ENCODE measurements at places on chromosomes 6 and 20.

- DNase-seq = no peak
Measured at GRCh38 chr6:119186490-119186889, 108.0 kb upstream of the FAM184A start.

DNA sequence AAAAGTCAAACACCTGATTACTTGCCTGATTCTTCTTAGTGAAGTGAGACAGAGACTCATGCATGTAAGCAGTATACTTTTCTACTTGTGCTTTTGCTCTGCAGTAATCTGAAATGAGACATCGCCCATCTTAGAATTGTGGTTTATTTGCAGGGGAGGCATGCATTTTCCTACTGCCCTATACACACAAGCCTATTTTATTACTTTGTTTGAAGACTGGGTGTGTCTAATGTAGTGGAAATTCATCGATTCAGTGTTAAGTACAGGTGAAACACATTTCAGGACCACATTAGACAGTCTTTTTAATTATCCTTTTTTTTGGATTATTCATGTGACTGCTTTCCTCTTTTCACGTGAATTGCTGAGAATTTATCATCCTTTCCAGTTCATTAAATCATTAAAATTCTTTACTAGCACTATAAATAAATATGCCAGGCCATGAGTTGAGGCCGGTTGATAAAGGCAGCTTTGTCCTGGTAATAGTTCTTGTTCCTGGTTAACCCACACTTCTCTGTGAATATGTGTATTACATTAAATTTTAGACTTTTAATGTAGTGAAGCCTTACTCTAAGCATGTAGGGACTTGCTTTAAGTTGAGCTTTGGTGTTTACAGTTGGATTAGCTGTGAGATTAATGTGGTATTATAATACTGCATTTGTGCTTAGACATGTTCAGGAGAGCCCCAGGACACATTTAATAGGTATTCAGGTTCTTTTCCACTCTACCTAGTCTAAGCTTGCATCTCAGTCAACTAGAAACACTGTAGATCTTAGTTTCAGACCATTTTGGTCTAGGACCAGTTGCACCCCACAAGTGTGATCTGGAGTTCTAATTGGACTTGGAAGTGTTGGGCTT, 10.8 kb upstream of the BTBD3 start:
- DNase-seq = no peak

DNA sequence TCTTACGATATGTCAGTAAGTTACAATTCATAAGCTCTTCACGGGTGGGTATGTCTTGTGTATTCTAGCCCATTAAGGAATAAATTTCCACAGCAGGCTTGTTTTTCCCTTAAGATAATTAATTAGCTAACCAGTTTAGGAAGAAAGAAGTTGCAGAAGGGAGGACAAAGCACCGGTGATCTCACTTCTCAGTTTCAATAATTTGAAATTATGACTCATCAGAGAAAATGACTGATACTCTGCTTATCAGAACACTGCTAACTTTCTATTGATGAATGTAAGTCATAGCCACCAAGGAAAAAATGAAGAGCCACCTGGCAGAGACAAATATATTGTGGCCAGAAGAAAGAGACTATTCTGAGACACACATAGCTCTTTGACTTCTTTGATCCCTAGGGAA, 35.0 kb upstream of the ENTPD6 start:
- no peak for DNase-seq

DNA sequence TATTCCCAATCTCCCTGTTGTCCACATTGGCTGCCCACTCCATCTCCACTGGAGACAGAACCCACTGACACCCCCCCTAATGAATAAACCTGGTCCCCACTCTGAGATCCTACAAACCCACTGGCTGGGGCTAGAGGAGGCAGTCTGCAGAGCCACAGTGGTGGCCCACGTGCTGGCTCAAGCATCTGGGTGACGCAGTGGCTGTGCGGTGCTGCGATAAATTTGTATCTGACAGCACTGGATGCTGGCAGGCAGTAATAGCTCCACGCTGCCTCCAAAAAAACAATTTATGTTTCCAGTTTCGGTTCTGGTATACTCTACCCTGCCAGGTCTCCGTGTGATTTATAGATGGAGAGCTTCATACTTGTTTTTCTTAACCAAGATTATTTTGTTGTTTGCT, 87.1 kb upstream of the SYNDIG1 start:
- no peak for DNase-seq

GRCh38 chr6:18216411-18216810, 47.9 kb downstream of the DEK start:
- DNase-seq = no peak

- no peak for DNase-seq
Measured at GRCh38 chr6:141475259-141475658, 657.5 kb upstream of the GJE1 start.

GRCh38 chr6:168219804-168220203, 99.8 kb downstream of the DACT2 start:
- DNase-seq = no peak

- no peak for DNase-seq
Measured at GRCh38 chr20:6026051-6026450, 27.8 kb downstream of the LRRN4 start.

DNA sequence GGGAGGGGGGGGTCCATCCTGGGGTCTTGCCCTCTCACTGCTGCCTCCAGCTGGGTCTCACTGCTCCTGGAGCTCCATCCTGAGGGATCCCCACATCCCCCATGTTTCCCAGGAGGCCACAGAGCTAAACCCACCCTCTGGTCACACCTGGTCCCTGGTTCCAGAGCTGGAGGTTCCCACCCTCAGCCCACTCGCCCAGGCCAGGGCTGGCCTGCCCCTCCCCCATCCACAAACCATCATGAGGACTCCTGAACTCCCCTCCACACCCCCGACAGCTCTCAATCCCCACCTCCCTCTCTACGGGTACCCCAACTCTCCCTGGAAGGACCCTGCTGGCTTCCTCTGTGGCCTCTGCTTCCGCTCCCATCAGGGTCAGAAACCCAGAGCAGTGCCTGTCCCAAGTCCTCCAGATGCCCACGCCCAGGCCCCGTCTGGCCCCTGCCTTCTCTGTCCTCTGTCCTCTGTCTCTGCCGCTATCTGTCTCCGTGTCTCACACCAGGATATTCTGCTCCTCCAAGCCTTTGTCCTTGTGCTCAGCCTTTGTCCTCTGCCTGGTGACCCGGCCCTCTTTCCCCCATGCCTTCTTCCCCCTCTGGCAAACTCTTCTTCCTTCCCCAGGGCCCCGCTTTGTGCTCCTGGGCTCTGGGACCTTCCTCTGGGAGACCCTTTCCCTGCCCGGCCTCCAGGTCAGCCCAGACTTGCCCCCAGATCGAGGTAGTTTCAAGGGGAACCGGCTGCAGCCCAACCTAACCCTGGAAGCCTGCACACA, 74.0 kb downstream of the SRC start:
- no peak for DNase-seq

- no peak for DNase-seq
Measured at GRCh38 chr20:63212393-63212730, 3.6 kb downstream of the YTHDF1 start.

DNA sequence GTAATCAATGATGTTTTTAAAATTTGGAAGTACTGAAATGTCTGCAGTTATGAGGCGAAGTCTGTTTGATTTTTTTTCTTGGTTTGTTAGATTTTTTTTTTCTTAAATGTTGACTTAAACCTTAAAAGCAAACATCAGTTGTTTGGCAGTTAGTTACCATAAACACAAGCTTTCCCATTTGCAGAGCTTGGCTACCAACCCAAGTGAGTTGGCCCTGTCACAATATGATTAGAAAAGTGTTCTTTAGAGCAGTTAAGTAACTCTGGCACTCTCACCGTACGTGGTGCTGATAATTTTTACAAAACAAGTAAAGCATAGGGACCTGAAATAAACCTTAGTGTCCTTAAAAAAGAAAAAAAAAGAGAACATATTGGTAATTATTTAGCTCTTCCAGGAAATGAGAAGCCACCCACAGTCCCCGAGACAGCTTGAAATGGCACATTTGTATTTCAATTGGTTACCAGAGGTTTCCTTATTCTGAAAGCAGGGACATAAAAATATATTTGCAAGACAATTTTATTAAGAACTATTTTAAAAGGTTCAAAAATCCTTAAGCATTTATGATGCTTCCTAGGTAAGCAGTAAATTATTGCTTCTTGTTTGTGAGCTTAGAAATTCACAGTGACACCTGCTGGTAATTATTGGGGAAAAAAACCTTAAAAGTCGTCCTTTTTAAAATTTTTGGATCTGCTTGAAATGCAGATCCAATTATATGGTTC, 3.9 kb downstream of the HEY2 start:
- no peak for DNase-seq

- DNase-seq = no peak
Measured at GRCh38 chr6:18326001-18326400, 61.1 kb upstream of the RNF144B start.

- no peak for DNase-seq
Measured at GRCh38 chr6:46000905-46001304, 14.8 kb downstream of the CLIC5 start.

GRCh38 chr6:73797861-73798260, 101.9 kb downstream of the CD109 start:
- DNase-seq = no peak

DNA sequence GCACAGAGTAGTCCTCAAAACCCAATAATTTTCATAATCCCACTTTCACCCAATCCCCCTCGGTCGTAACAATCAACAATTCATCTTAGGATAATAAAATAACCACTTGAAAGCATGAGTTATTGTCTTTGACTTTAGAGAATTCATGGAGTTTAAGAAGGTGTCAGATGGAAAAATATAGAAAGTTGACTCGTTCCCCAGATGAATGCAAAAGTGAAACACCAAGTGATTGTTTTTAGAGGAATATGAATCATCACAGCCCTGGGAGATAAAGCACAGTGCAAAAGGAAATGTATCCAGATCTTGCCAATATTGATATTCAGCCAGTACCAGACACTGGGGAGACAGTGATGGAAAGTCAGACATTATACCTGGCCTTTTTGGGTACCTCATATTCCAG, 860.5 kb downstream of the DHX35 start:
- DNase-seq = no peak

DNA sequence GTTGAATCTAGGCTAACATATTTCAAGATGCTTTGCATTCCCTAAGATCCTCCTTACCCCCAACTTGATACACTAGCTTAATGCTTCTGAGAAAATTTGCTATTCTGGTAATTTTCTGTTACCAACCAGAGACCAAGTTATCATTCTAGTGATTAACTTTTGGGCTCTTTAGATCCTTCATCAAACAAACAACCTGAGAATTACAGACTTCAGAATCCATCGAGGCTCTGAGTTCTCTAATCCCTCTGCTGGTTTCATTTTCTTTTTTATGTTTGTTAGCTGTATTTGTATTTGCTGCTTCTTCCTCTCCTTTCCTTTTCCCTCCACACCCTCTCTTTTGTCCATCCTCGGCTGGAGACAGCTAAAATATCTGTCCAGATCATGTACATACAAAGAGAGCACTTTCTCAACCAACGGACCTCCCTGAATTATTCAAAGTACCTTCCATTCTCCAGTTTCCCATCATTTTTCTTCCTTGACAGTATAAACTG, 98.7 kb upstream of the RIPOR2 start:
- DNase-seq = no peak

GRCh38 chr20:35821807-35822242, 50.0 kb downstream of the PHF20 start:
- DNase-seq = no peak

GRCh38 chr6:15366003-15366535, 120.2 kb downstream of the JARID2 start:
- DNase-seq = no peak

GRCh38 chr6:82494367-82494766, 130.8 kb downstream of the TPBG start:
- DNase-seq = no peak

DNA sequence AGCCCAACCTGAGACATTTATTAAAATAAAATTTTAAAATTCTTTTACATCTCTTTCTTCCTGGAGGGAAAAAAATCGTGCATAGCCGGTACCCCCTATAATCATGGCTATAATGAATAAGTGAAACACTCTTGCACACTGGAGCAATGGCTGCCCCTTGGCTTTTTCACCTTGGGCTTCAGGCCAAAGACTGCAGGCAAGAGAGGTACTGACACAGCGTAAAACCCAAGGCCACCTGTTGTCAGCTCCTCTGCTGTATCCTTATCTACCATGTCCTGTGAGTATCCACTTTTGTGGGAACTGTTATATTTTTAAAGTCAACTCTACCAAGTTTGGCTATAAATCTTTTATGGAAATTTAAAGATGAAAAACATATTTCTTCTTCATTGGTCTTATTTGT, 23.0 kb upstream of the LY86 start:
- DNase-seq = no peak

- DNase-seq = no peak
Measured at GRCh38 chr20:64080013-64080812, at the start of gene OPRL1. Gene OPRL1 (plus strand): TSS chr20:64080082. CDS start chr20:64092721, 12,639 bp downstream.

DNA sequence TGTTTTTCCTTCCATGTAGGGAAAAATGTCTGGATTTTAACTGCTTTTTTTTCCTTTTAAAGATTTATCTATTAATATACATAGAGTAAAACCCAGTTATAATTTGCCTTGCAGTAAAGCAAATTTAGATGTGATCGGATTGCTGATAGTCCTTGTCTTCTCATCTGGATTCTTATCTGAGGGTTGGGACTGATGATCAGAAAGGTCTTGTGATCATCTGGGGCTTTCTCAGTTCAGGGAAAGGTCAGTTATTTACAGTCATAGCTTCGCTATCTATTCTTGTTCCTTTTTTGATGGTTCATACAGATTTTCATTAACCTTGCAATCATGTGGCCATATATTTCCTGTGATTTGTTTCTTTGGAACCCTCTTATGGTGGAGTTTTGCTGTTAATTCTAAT, 63.8 kb upstream of the CLDN20 start:
- no peak for DNase-seq

- no peak for DNase-seq
Measured at GRCh38 chr6:13303668-13304017, 24.7 kb downstream of the TBC1D7 start.

- no peak for DNase-seq
Measured at GRCh38 chr6:7180751-7181150, 73.0 kb downstream of the RREB1 start.

GRCh38 chr20:49411221-49411925, 71.1 kb downstream of the KCNB1 start:
- DNase-seq = no peak

GRCh38 chr6:4382362-4382853, 247.0 kb upstream of the ECI2 start:
- no peak for DNase-seq

DNA sequence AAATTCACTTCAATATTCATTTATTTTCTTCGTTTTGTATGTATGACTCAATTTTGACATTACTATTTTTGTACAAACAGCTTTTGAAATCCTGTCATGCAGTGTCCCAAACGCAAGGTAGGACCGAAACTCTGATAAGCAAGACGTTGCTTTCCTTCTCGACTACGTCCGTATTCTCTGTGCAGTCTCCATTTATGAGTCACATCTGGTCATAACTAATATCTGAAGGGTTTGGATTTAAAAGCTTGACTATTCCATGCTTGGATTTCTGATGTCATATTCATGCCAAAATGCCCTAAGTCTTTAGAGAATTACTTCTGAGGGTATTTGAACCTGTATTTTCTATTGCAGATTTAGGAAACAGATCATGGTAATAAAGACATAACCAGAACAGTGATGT, 37.8 kb upstream of the LAMP5 start:
- no peak for DNase-seq

- DNase-seq = no peak
Measured at GRCh38 chr20:52799130-52799529, 173.0 kb upstream of the TSHZ2 start.

GRCh38 chr20:33568378-33568777, 78.5 kb downstream of the CBFA2T2 start:
- no peak for DNase-seq

GRCh38 chr6:20746805-20747558, 212.7 kb downstream of the CDKAL1 start:
- DNase-seq = no peak
